Mesothelial cell of epicardium (in vitro differentiated cells): ENCODE measurements at places on chromosomes 5 and 9. TPM values are rescaled to one million over a fixed set of nuclear protein-coding genes. Genes with fewer than 3 reads are reported as not detected.
A peak's percentile ranks its signal among the peaks of the same experiment; 100 is the strongest.

VLDLR gene
- total RNA-seq, result 47.8 to 50.0 TPM (median 49.6 TPM) in 3 replicates

IL3 gene
- not detected in 3 replicates for total RNA-seq

TMEM171 gene
- 0.18 TPM in 2 of 3 replicates, not detected in the other for total RNA-seq

ANKRD18B gene
- 0.82 to 3.2 TPM (median 1.6 TPM) in 3 replicates for total RNA-seq

IFNA2 gene
- 0.34 to 0.62 TPM (median 0.58 TPM) in 3 replicates for total RNA-seq

ENTPD2 gene
- total RNA-seq, result 4.8 to 6.3 TPM (median 5.2 TPM) in 3 replicates

SLC25A2 gene
- 1.3 to 1.6 TPM (median 1.6 TPM) in 3 replicates for total RNA-seq

NAIF1 gene
- 8.5 to 9.2 TPM (median 8.9 TPM) in 3 replicates for total RNA-seq

FBXL7 gene
- 68.8 to 70.7 TPM (median 70.0 TPM) in 3 replicates for total RNA-seq

UNC5A gene
- 0.11 TPM in 1 of 3 replicates, not detected in the others for total RNA-seq

TEX48 gene
- not detected in 3 replicates for total RNA-seq

CFAP90 gene
- 0.35 to 1.3 TPM (median 0.85 TPM) in 3 replicates for total RNA-seq

HAVCR1 gene
- total RNA-seq, result 0.20 to 0.66 TPM (median 0.25 TPM) in 3 replicates

- DNase-seq, result no peak
Observed at GRCh38 chr9:34793428-34793827, 83.5 kb upstream of the CCL21 start.

GRCh38 chr5:92401-93220 is 643 bp downstream of the PLEKHG4B start:
- DNase-seq, result peak; percentile 50

DNA sequence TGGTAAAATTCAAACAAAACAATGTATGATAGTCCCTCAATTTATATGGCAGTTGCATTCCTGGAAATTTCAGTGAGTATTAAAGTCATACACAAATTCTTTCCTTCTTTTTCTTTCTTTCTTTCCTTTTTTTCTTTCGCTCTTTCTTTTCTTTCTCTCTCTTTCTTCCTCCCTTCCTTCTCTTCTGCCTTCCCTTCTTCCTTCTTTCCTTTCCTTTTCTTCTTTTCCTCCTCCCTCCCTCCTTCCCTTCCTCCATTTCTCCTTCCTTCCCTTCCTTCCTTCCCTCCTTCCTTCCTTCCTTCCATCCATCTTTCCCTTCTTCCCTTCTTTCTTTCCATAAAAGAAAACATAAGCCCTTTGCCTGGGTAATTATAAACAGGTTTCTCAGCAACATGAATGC is 58.1 kb upstream of the HSPB3 start:
- DNase-seq, result no peak

DNA sequence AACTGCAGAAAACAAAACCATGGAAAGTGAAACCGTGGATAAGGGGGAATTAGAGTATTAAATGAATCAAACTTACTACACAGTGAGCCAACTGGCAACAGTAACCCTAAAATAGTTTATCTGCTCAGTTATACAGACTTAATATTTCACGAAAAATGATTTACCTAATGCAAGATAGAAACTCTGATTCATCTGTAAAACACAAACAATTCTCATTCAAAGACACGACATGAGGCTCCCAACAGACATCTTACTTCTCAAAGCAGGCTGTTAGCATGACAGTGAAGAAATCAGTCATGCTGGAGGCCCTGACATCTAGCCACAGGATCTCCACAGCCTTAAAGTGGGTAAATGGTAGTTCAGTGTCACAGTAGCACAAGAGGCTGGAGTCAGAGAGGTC is 131.2 kb downstream of the FBN2 start:
- DNase-seq, result no peak

DNA sequence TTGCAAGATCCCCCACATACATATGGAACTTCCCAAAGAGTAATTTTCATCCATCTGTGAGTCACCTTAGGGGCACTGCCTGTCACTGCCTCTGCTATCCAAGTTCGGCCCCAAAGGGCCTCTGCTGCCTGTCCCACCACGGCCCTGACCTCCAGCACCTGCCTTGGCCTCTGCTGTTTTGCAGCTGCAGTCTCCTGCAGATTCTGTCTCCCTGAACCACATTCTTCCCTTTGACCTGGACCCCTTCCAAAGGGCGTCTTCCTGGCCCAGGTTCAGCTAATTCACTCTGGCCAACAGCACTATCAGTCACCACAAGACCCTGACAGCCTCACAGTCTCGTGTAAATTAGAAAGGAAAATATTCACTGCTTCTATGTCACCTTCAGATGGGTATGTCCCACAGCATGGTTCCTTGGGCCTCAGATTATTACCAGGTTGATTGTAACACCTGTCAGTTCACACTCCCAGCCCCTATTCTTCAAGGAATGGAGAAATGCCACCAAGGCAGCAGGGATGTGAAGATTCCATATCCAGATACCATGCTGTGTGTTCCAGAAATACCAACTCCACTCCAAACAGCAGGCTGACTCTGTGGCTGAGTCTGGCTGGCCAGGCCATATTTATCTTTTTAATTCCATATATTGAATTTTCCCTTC is 479.3 kb downstream of the ARHGEF28 start:
- DNase-seq, result no peak

DNA sequence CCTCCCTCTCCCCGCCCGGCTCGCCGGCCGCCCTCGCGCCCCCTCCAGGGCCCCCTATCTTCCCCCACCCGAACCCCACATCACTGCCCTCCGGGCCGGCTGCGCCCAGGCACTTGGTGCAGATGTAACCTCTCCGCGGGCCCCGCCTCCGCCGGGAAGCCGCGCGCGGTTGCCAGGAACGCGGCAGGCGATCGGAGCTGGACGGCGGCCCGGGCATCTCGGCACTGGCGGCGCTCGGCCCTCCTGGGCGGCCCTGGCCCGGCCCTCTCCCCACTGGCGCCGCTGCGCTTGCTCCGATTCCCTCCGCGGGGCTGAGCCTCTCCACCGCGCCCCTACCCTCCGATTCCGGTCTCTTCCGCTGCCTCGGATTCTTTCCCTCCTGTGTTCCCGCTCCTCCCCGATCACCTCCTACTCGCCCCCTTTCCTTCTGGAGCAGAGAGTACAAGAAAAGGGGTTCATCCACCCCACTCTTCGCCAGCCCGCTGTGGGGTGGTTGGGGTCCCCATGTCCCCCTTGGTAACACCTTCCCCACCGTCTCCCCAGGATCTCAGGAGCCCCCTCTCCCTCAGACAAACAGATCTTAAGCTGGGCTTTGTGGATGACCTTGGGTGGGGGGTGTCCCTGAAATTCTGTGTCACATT is 70.6 kb downstream of the C9orf50 start:
- DNase-seq, result peak; percentile 79

DNA sequence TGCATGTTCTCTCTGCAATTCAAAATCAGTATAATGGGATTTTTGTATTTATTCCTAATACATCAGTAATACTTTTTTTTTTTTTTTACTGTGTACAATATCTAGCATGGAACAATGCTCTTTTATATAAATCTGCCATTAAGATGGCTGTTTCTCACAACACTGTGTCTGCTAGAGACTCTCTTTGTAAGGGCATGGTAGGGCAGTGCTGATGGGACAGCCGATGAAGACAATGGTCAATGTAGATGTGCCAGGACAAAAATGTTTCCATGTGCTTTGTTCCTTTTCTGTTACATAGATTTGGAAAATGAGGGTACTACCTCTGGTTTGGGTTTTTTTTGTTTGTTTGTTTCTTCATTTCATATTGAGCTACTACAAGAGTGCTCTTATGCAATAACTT is 95.3 kb upstream of the ITGA2 start:
- DNase-seq, result no peak

DNA sequence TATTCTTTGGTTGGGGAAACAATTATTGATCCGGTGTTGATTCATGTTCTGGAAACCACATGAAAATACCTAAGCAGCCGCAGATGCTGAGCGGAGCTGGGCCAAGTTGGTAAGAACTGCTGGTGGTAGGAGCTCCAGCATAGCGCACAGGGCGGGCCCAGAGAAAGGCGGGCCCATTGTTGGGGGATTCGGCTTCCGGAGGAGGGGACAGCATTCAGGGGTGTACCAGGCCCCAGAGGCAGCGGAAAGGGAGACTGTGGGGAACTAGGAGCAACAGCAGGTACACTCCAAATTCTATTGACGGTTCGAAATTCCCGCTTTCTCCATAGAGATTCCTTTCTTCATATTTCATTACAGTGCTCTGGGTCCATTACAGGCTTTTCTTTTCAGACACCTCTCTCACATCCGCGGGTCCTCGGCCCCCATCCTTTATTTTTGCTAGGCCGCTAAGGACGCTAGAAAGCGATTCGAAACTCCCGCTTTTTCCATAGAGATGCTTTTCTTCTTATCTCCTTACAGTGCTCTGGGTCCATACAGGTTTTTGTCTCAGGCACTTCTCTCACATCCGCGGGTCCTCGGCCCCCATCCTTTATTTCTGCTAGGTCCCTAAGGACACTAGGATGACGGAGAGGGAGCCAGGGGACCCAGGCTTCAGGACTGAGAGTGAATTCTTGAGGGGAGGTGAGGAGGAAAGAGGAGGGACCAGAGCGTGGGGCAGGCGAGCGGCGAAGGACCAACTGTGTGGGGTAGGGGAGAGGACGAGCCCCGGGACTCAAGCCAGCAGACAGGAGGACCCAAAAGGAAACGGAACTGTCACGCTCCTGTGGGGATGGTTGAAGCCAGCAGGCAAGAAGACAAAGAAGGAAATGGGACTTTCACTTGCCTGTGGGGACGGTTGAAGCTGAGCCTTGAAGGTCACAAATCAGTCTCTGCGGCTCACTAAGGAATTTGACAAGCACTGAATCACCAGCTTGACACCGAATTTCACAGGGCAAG is at the start of gene CCDC152:
Gene CCDC152, plus strand, starts transcription at position 213 of the 996 bp plus-strand sequence. CDS start 2,304 bp downstream, outside the sequence.
- DNase-seq, result no peak

GRCh38 chr5:32317041-32317440 is 4.3 kb upstream of the MTMR12 start:
- no peak for DNase-seq

DNA sequence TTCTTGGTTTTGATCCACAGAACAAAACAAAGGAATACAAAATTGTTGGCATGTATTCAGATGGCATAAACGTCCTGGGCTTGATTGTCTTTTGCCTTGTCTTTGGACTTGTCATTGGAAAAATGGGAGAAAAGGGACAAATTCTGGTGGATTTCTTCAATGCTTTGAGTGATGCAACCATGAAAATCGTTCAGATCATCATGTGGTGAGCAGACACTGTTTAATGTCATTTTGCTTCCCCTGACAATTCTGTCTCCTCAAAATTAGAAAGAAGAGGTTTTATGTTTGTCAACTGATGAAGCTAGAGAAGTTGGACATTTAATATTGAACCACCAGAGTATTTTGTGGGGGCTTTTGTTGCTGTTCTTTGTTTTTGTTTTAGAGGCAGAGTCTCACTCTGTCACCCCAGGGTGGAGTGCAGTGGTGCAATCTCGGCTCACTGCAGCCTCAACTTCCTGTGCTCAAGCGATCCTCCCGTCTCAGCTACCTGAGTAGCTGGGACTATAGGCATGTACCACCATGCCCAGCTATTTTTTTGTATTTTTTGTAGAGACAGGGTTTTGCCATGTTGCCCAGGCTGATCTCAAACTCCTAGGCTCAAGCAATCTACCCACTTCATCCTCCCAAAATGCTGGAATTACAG is 82.0 kb downstream of the SLC1A1 start:
- DNase-seq, result no peak

- no peak for DNase-seq
Observed at GRCh38 chr9:92404042-92404836, at the start of gene OGN. OGN (minus strand) TSS chr9:92404578; CDS start chr9:92403407, 1,171 bp downstream.

DNA sequence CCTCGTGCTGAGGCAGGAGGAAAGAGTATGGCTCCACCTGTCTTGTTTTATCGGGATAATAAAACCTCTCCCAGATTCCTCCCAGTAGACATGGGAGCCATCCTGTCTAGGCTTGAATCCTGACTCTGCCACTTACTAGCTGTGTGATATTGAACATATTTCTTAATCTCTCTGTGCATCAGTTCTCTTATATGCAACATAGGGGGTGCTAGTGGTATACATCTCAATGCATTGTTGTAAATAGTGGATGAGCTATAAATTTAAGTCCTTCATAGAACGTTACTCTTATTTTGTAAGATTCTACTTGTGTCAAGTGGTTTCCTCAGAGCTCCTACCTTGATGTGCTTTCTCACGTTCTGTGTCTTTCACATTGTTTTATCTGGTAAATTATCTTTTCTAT is 417.7 kb upstream of the POU5F2 start:
- no peak for DNase-seq

- DNase-seq, result no peak
Observed at GRCh38 chr9:87054999-87055686, 107.8 kb upstream of the GAS1 start.

- DNase-seq, result no peak
Observed at GRCh38 chr9:28720746-28721145, 1147.5 kb upstream of the C9orf72 start.

GRCh38 chr9:124792257-124793014 is 15.5 kb downstream of the OLFML2A start:
- no peak for DNase-seq

- DNase-seq, result no peak
Observed at GRCh38 chr9:74861773-74862474, 25.8 kb downstream of the TRPM6 start.

DNA sequence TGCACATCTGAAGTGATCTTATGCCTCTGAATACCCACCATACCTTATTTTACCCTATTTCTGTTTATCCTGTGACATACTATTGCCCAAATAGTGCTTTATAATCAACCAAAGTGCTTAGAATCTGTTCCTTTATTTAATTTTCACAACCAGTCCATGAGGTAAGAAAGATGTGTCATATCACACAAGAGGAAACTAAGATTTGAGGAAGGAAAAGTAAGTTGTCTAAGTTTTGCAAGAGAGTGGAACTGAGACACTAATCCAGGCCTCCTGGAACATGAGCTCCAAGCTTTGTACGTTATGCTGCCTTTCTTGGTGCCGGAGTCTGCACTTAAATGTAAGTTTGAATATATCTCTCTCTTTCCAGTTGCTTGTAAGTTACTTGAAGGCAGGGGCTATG is 17.2 kb downstream of the KDM3B start:
- DNase-seq, result no peak

DNA sequence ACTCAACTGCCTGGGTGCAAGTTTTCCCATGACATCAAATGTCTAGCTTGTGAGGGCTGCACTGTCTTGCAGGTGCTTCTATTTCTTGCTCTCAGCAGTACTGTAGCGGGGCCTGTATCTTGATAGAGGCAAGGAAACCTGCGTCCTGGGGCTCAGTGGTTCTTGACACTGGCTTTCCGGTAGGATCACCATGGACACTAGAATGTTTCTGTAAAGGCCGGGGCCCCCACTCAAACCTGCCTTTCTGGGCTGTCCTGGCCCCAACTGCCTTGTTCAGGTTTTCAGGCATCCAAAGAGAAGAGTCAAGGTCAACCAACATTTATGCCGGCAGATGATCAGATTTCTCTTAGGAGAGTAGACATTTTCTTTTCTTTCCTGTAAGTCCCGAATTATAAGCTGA is 26.7 kb upstream of the TENT4A start:
- DNase-seq, result no peak

DNA sequence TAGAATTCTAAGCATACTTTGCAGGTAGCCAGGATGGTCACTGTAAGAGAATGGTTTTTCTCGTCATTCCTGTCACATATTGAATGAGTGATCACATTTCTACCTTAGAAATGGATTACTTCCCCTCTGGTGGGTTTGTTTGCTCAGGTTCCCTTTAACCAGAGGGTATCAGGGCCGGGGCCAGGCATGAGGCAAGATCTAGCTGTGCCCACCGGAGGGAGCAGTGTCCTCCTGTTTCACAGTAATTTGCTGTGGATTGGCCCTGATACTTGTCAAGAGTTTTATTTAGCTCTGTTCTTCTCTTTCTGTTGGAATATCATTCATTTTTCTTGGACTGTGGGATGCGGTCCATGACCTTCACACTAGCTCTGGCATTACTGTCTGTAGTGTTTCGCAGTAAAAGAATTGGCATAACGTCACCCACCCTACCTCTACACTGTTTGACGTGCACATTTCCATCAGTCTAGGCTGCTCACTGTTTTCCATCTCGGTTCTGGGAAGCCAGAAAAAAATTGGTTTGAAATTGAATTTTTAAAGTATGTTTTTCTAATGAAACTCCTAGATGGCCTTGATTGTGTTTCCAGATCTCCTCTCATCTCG is 42.4 kb upstream of the ZBED3 start:
- no peak for DNase-seq
